Endothelial cell (in vitro differentiated cells): ENCODE measurements at places on chromosomes 5 and 9.

DNA sequence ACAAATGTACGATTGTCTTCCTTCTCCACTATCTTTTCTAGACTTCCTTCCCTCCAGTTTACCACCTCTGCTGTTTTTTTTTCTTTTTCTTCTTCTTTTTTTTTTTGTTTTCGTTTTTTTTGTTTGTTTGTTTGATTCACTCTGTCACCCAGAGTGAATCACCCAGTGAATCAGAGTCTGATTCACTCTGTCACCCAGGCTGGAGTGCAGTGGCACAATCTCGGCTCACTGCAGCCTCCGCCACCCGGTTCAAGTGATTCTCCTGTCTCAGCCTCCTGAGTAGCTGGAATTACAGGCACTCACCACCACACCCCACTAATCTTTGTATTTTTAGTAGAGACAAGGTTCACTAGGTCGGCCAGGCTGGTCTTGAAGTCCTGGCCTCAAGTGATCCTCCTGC, 375.7 kb downstream of the NTRK2 start:
- no peak for DNase-seq

DNA sequence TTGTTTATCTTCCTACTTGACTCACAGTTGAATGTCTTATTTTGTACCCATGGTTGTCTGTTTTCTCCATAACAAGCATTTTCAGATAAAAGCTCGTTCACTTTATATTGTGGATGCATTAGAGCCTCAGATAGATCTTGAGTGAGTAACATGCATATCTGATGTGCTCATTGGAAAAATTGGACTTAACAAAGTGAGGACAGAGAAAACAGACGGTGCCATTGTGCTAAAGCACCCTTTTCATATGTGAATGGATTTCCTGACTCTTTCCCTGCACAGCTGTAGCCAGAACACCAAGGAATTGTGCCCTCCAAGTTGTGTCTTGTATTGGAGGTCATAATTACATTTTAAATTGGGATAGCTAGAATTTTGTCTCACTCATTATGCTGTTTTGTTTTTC, 325.8 kb upstream of the MEF2C start:
- no peak for DNase-seq

DNA sequence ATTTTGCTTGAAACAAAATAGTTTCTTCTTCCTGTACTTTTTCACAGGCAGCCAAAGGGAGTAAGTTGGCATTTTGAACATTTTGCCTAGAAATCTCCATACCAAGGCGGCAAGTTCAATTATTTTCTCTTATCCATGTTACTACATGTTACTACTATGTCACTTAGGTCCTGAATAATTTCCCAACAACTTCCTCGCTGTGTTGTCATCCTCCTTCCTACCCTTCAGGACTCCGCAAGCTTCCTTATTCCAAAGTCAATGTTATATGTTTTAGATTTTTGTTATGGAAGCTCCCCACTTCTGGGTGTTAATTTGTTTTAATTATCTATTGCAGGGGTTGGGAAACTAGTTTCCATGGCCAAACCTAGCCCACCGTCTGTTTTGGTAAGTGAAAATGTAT, 9.9 kb upstream of the B4GALT1 start:
- DNase-seq = no peak

DNA sequence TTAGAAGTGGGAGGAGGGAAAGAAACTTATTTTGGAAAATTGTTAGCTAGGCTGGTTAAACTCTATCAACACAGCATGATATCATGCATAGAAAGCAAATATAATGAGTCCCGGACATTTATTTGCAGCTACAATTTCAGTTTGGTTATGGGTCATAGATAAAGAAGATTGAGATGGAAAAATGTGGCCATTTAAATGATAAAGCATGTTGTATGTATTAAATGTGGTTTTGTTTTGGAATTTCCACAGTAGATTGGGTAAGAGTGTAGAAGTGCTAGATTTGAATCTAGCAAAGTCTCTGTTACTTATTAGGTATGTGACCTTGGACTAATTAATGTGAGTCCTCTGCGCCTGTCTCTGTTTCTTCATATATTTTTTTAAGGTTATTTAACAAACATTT, 217.4 kb downstream of the KDM4C start:
- DNase-seq = no peak

GRCh38 chr9:120701248-120701647, 13.0 kb downstream of the MEGF9 start:
- no peak for DNase-seq

- DNase-seq = no peak
These were observed 379.9 kb upstream of the DMAC1 start for GRCh38 chr9:8179381-8180053.

GRCh38 chr9:99511723-99512122, 289.6 kb downstream of the SEC61B start:
- DNase-seq = no peak

DNA sequence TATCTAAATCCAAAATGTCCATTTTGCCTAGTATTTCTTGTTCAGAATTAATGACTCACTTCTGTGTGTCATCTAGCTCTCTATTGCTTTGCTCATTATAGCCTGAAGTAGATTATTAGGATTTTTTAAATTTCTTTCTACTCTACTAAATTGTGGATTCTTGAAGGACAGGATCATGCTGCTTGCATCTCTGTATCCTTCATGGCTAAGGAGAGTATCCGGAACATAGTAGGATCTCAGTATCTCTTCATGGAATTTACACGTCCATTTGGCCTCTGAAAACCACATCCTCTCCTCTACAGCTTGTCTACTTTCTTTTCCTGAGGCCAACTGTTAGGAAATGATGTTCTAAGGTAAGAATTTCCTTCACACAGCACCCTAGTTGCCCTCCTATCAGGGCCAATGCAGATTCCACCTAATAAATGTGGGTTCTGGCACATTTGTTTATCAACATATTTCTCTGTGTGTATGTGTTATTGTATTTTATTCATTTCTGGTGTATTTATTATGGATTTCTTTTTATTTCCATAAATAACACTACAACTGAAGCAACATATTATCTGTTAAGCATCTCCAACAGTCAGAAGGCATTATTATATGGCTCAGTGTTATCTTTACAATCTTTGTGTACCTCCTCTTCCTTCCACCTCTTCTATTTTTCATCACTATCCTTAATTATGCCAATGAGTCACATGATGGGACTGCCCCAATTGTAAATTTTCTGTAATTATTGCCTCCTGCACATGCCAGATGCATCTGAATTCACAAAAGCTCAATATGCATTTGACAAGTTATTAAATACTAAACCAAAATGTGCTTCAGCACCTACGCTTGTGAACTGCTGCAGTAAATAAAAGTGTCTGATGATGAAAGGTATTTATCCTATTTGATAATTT, 557.8 kb upstream of the TLE4 start:
- DNase-seq = no peak

DNA sequence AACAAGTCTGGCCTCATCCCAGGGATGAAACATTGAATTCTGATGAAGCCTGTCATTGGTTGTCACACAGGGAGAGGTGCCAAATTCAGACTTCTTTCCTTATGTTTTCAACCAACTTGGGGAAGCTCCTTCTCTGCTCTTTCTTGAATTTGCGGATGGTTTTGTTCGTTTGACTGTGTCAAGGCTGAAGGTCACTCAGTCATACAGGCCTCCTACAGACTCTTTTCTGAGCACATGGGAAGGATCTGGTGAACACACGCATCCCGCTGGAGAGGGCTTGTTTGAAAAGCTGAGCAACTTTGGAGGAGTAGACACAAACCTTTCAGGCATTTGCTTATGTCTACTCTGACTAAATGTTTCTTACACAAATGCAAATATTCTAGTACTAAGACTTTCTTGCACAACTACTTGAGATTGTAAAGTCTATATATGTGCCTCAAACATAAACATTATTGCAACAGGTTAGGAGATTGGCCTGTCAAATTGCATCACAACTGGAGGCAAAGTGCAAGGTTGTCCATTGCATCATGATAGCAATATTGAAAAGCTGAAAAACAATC, 151.5 kb upstream of the NR3C1 start:
- no peak for DNase-seq

- no peak for DNase-seq
These were observed 256.2 kb downstream of the ARHGAP26 start for GRCh38 chr5:143026380-143026779.

DNA sequence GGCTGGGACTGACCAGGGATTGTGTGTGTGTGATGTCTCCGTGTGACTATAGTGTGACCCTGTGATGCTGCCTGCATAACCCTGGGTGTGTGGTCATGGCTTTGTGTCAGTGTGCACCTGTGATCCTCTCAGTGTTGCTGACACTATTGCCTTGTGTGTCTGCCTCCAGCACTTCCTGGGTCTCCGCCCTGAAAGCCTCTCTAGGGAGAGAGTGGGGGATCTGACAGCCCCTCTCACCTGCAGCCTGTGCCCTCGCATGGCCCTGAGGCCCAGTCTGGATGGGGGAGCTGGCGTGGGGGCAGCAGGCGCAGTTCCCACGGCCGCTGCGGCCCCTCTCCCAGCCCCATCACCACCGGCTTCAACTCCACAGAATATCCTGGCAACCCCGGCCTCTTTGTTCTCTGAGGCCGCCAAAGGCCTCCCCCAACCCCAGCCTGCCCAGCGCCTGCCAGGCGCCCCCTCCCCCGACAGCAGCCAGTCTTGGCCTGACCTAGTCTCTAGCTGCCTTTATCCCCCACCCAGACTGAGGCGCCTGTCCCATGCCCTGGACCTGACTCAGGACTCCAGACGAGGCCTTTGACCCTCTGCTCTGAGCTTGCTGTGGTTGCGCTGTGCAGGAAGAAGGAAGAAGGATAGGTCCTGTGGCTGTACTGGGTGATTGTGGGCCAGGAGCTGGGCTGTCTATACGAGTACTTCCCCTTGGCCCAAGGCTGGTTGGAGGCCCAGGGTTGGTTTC, 38.7 kb downstream of the CXXC5 start:
- peak; percentile 28 for DNase-seq

DNA sequence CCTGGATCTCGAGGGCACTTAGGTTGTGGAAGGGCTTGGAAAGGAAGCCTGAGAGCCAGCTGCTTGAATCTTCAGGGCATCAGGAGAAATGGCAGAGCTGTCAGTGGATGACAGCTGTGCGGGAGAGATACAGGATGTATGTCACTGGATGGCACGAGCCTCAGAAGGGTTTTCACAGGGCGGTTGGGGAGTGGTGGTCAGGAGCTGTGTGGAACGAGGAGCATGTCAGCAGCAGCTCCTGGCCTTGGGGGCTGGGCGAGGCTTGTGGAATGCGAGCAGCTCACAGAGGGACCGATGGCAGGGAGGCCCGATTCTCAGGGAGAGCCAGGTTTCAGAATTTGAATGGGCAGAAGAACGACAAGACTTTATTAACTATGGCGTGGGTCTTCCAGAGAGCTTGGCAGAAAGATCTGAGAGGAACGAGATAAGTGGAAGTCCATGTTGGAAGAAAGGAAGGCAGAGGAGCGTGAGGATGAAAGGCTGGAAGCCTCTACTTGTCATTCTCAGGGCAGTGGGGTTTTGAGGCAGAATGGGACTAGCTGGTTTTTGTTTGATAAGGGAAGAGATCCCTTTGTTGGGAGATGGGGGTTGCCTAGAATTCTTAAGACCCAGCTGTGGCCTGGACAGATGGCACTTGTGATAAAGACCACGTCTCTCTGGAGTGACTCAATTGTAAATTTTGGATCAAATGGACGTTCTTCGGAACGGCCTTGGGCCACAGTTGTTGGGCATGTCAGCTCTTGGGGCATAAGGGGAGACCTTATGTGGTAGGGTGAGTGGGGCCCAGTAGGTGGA, 60.3 kb downstream of the SNX30 start:
- no peak for DNase-seq

- no peak for DNase-seq
These were observed 136.4 kb upstream of the TAS2R1 start for GRCh38 chr5:9766581-9766980.

DNA sequence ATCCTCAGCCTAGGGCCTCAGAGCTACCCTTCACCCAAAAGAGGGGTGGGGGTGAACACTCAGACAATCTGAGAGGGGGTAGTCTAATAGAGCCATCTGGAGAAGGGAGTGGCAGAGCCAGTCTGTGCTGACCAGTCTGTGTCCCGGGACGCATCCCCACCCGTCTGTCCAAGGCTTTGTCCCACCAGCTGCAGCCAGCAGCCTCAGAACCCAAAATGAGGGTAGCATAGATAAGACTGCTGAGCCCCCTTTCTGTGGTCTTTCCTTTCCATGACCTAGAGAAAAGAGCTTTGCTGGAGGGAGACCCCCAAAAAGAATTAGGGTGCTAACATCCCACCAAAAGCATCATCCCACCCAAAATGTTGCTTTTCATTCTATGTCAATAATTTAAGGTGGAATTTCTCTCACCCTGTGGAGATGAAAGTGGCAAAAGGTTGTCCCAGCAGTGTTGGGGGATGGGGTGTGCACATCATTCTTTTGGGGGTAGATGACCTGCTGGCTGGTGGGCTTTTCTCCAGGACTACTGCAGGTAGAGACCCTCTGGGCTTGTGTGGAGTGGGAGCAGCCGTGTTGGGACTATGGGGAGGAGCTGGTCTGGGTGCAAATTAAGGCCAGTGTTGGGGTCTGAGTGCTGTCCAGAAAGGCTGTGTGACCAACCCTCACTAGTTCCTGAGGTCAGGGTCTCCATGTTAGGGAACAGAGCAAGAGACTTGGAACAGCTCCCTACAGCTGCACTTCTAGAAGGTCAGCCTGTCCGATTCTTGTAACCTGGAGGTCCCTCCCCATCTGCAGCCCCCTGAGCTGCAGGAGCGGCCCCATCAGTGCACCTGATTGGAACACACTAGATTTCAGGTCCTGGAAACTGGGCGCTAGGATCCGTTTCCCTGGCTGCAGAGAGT, 19.9 kb downstream of the URM1 start:
- no peak for DNase-seq

DNA sequence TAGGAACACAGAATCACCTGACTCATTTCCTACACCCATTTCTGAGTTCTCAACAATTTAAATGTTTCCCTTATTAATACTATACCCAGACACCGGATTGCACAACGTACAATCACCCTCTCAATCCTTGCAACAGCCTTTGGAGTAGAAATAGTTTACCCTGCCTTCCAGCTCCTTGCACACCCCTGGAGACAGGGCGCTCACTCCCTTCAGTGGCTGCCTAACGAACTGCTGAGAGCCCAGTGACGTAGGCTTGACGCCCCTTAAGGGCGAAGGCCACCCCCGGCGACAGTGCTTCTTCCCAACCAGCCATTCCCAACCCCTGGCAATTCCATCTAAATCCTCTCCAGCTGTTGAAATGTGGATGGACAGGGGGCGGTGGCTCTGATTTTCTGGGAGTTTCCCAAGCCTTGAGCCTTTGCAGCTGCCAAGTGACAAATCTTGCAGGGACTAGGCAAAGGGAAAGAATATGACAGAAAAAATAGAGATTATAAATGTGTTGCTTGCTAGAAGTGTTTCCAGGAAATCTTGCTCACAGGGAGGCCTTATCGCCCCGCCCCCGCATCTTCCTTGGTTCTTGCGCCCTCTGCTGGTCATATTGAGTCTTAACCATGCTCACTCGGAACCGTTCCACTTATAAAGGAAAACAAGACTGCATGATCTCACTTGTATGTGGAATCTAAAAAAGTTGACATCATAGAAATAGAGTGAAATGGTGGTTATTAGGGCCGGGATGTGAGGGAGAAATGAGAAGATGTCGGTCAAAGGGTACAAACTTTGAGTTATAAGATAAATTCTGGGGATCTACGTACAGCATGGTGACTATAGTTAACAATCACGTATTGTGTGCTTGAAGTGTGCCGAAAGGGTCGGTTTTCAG, 7.6 kb upstream of the BARX1 start:
- DNase-seq = peak; percentile 76
